ENCODE measurements at places on chromosomes 7 and 10. TPM values are rescaled to one million over a fixed set of nuclear protein-coding genes. Genes with fewer than 3 reads are reported as not detected.

DNA sequence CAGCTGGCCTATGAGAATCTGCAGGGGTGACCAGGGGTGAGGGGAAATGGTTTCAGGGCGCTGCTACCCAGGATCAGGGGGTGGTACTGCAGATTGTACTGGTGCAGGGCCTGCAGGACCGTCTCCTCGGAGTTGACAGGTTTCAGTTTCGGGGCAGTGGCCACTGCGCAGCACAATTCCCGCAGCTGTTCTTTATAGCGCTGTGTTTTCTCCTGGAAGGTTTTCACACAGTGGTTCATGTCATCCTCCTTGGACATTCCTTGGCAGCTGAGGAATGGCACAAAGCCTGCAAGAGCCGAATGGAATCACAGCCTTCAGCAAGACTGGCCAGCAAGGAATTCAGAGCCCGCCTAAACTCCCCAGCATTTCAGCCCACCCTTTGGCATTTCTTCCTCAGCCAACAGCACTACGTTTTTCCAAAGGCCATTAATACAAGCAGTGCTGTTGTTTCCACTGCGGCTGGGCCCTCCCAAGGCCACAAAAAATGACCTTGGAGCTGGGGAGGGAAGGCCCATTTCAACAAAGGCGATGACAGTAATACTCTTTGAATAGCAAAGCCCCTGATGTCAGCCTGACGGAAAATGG is 44.9 kb downstream of the PNLIPRP2 start:
- no peak for DNase-seq

DNA sequence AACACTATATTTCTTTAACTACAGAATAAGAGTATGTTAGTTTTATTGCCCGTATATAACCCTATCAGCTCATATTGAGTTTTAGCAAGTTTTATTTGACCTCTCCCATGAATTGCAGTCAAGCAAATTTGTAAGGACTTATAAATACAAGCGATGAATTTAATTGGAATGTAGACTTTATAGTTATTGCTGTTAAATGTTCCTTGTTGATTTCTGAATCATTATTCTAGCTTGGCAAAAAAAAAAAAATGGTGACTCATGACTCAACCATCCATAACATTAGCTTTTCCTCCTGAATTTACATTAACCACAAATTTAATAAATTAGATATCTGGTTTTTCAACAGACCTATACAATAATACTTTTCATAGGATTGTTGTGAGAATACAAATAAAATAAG is 334.0 kb upstream of the LRRTM3 start:
- DNase-seq = no peak

GRCh38 chr7:117837841-117838240 is 35.4 kb downstream of the CTTNBP2 start:
- DNase-seq = no peak

DNA sequence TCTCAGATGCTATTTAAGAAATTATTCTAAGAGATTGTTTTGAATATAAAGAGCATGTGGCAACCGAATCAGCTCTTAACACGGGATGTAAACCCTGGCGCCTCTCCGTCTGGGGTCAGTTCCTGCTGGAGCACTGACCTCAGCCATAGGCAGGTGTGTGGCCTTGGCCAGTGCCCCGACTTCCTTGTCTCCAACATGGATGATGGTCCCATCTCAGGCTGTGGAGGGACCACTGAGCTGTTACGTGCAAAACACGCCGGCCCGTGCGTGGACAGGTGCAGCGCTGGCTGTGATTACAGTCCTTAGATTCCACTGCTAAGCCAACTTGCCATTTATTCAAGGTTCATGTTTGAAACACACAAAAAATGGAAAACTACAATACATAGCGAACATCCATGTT is 59.9 kb downstream of the C10orf143 start:
- no peak for DNase-seq

GRCh38 chr7:99002827-99003212 is 124.5 kb downstream of the TRRAP start:
- no peak for DNase-seq

DNA sequence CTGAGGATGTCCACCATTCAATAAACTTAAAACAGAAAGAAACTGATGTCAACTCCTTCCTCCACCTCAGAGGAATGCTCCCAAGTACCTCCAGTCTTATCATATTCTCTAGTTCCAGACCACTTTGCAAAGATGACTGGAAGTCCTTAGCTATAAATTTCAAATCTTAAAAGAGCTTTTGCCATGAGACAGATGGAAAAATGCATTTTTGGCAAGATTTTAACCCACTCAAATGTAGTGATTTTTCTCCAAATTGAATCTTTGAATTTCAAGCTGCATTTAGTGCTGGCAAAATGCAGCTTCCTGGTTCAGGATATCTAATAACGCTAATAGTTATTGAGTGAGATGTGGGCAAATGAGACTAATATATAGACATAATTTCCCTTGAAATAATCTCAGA is 33.2 kb downstream of the DGKI start:
- no peak for DNase-seq

- DNase-seq = no peak
Observed at GRCh38 chr10:3166496-3167290, 5.9 kb downstream of the PITRM1 start.

- peak; percentile 60 for DNase-seq
Observed at GRCh38 chr10:110803830-110804338, 67.8 kb upstream of the PDCD4 start.

GRCh38 chr7:87204933-87205332 is 14.6 kb downstream of the TMEM243 start:
- no peak for DNase-seq

GRCh38 chr10:6586501-6586900 is 6.4 kb upstream of the PRKCQ start:
- DNase-seq = no peak

- DNase-seq = no peak
Observed at GRCh38 chr10:5732141-5732540, 47.5 kb downstream of the TASOR2 start.

- DNase-seq = peak; percentile 27
Observed at GRCh38 chr7:20217193-20217948, at the start of gene MACC1. TSS of gene MACC1 (minus strand) at chr7:20217384. CDS start at chr7:20161862, 55,522 bp downstream.

GRCh38 chr10:104268405-104268712 is 625 bp upstream of the GSTO2 start:
- DNase-seq = no peak

GRCh38 chr10:117457071-117457810 is 82.0 kb upstream of the PDZD8 start:
- no peak for DNase-seq

- no peak for DNase-seq
Observed at GRCh38 chr7:115477193-115477651, 553.3 kb downstream of the TFEC start.

DNA sequence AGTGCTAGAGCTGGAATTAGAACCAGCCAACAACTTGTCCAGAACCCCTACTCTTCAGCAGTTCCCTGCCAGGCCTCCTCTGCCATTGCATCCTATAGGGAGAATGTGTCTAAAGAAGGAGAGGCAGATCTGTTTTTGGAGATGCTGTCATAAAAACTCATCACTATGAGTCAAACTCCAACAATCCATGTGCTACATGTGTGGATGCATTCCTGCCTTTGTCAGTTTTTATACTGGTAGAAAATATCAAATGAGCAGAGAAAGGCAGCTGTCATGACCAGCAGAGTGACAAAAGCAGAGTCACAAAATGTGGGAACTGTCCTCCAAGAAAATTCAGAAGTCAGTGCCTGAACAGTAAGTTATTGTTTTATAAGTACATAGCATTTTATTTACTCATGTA is 93.0 kb downstream of the ABLIM1 start:
- no peak for DNase-seq

- no peak for DNase-seq
Observed at GRCh38 chr10:133393401-133394063, 425 bp upstream of the MTG1 start.

DNA sequence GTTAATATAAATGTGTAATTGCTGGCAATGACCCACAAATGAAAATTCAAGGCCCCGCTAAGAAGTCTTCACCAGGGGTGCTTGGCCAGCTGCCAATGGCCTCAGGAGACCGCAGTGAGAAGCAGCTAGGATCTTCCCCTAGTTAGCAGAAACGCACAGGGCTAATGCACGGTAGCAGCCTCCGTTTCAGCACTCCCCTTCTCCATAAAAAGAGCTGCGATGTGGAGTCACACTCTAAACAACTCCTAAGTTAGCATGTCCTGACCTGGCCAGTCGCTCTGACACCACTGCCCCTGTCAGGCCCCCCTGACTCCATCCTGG is 139.0 kb downstream of the SEPTIN14 start:
- DNase-seq = no peak

- no peak for DNase-seq
Observed at GRCh38 chr7:117654780-117655179, 175.0 kb downstream of the CFTR start.

DNA sequence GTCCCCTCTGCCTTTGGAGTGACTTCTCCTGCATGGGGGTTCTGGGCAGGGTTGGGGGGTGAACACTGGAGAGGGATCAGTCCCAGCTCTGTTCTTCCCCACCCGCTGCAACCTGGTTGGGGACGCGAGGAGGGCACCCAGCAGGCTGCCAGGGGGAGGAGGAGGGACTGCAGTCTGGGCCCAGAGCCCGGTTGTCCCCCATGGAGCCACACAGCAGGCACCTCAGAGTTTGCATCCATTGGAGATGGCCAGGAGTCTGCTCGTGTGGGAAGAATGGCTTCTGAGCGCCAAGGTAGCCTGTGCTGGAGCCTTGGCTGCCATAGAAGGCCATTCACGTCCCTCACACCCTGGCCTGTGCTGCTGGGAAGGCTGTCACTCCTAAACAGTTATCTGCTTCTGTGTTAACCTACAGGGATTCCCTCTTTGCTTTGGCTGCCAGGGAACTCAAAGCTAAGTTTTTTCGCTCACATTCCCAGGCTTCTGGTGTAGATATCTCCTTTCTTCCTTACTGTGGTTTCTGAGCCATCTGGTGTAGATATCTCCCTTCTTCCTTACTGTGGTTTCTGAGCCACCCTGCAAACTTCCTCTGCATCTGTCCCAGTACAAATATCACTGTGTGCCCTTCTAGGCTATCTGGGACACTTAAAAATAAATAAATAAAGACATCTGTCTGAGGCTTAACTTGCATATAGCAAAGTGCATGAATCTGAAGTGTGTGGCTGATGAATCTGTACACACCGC is 133.7 kb downstream of the LHPP start:
- DNase-seq = peak; percentile 27

GRCh38 chr7:83970081-83970480 is 224.5 kb downstream of the SEMA3A start:
- no peak for DNase-seq

DNA sequence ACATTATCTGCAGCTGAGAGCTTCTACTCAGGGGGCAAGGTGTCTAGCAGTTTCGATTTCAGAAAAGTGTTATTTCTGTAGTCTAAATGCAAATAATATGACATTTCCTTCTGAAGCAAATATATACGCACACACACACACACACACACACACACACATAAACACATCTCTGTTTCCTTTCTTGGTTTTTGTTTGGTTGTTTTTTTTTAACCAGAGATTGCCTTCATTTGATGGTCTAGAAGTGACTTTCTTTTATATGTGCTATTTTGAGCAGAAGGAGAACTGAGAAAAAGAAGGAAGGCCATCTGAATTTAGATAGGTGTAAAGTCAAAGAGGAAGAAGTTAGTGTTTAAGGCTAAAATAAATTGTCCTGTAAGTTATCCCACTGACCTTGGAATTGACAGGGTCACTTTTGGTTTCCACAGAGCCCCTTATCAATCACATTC is 142.2 kb downstream of the TRIL start:
- no peak for DNase-seq

DNA sequence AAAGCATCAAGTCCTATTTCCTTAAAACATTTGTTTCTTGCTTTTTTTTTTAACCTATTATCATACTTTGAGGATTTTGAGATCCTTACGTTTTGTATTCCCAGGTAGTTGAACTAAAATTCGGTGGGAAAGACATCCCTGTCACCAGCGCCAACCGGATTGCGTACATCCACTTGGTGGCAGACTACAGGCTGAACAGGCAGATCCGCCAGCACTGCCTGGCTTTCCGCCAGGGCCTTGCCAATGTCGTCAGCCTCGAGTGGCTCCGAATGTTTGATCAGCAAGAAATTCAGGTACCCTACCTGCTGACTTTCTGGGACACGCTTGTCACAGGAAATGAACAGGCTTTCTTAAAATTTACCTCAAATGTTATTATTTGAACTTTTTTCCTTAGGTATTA is 83.0 kb upstream of the DNAJB6 start:
- no peak for DNase-seq

DNA sequence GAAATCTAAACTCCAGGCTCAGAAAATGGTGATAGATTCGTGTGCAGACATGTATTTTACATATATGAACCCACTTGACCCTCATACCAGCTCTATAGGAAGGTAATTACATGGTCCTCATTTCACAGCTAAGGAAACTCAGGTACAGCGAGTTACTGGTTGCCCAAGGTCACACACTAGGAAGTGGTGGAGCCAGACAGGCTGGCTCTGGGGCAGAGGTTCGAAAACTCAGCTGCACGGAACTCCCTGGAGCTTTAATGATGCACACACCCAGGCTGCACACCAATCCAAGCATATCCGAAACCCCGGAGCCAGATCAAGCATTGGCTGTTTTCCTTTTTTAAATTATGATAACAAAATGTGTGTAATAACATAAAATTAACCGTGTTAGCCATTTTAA is 172.4 kb downstream of the COBL start:
- DNase-seq = no peak

DNA sequence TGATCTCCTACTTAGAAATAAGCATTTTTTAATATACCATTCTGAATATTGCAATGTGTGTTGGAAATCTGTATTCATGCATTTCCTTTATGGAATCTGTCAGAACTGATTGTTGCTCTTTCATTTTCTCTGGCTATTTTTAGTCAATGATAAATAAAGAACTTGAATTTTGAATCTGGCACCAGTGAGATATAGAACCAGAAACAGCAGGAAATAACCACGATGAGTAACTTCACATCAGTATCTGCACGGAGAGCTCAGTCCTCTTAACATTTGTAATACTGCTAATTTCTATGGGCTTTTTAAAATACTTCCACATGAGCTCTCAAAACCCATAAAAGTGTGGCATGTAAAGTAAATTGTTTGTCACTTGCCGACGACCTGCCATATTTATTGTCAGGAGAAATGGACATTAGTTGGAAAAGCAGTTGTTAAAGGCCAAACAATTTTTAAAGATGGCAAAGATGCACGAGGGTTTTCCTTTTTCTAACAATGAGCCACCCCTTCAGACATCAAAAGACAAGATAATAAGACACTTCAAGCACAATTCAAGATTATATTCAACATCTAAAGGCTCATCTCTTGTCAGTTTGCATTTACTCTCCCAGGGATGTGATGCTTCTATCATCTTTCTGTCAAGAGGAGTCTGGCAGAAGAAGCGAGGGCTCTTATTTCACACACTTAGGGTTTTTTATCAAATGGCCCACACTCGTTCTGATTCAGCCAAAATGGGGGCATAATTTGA is 118.3 kb downstream of the POU6F2 start:
- DNase-seq = no peak

GRCh38 chr10:79162861-79163665 is 94.3 kb downstream of the ZMIZ1 start:
- DNase-seq = no peak

Gene ZNF488
- total RNA-seq = 0.44 TPM

Gene ELFN1
- 0.15 TPM for total RNA-seq

Gene PARD3
- total RNA-seq = 0.27 TPM

Gene NPS
- total RNA-seq = not detected

Gene TRIL
- total RNA-seq = not detected

Gene PRLHR
- not detected for total RNA-seq

Gene LFNG
- total RNA-seq = 30.8 TPM

Gene ASB10
- not detected for total RNA-seq

Gene FAM237B
- not detected for total RNA-seq

Gene MICU1
- total RNA-seq = 27.9 TPM

Gene LEP
- not detected for total RNA-seq

Gene OR2A1
- total RNA-seq = not detected

Gene SDK1
- 0.04 TPM for total RNA-seq

Gene TET1
- total RNA-seq = 0.44 TPM

Gene C10orf105
- total RNA-seq = 0.11 TPM

Gene BET1
- 19.9 TPM for total RNA-seq

All from CD8-positive, alpha-beta memory T cell (primary cell).